ENCODE measurements at places on chromosomes 7 and 10.

GRCh38 chr10:335151-335800 lies 200.0 kb downstream of the ZMYND11 start:
- no peak for DNase-seq

GRCh38 chr7:89029864-89030263 lies 234.3 kb upstream of the TEX47 start:
- DNase-seq = peak; percentile 52

- no peak for DNase-seq
These were observed 32.6 kb downstream of the PWWP2B start for GRCh38 chr10:132429281-132430230.

DNA sequence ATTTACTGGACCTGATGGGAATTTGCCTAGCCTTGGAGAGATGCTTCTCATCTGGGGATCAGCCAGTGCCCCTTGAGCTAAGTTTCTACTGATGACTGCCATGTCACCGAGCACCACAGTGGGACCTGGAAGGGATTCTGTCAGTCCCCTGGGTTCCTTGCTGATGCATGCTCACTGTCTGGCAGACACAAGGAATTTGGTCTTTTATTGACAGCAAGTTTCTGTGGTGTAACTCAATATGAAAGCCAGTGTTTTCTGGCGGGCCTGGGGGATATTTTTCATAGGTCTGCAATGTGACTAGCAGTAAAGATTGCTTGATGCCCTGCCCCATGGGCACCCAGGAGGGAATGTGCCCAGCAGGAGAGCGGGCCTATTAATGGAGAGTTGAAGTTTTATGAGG lies 30.7 kb downstream of the MAP3K8 start:
- DNase-seq = no peak

DNA sequence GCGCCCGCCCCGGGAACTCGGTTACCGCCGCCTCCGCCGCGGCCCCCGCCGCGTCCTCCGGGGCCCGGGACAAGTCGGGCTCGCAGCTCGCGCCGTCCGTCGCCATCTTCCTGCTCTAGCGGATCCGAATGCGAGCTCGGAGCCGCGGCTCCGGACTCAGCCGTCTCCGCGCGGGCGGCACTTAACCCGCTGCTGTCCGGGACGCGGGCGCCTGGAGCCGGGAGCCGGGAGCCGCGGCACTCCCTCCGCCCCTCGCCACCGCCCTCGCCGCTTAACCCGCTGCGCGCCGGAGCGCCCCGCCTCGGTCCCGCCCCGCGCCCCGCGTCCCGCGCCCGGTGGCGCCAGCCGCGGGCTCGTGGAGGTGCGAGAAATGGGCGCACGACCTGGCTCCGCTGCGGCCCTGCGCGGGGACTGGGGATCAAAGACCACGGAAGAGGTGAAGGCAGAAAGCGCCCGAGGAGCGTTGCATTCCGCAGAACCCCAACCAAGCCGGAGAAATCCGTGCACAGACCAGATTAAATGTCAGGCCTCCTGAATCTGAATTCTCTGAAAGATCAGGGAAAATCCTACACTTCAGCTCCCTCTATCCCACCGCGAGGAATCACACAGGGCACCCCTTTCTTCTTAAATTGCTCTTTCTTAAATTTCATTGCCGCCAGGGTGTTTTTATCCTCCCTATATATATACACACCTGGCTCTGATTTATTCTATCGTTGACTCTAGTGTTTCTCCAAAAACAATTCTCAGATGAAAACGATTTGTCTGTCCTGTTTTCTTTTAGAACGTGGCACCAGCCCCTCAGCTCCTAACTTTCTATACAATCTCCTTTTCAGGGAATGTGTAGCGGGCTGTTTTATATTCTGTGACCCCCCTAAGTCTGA lies at the start of gene CTTNBP2:
Gene CTTNBP2 (minus strand): TSS at position 132 of the 881 bp plus-strand sequence. CDS start 26 bp downstream, at position 106.
- peak; percentile 67 for DNase-seq

DNA sequence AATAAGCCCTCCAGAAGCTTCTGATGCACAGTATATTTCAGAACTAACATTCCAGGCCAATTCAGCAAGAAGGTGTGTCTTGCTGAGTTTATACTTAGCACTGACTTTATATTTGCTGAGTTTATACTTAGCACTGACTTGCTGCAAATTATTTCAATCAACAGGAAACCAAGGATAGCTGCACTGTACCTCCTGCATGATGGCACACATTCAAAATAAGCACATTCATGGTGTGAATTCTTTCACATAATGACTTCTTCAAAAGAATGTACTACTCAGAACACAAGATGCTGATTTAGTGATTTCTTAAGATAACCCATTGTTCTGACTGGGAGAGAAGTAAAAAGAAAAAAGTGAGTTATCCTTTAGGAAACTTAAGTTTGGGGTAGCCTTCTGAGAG lies 52.0 kb downstream of the JAZF1 start:
- DNase-seq = no peak

DNA sequence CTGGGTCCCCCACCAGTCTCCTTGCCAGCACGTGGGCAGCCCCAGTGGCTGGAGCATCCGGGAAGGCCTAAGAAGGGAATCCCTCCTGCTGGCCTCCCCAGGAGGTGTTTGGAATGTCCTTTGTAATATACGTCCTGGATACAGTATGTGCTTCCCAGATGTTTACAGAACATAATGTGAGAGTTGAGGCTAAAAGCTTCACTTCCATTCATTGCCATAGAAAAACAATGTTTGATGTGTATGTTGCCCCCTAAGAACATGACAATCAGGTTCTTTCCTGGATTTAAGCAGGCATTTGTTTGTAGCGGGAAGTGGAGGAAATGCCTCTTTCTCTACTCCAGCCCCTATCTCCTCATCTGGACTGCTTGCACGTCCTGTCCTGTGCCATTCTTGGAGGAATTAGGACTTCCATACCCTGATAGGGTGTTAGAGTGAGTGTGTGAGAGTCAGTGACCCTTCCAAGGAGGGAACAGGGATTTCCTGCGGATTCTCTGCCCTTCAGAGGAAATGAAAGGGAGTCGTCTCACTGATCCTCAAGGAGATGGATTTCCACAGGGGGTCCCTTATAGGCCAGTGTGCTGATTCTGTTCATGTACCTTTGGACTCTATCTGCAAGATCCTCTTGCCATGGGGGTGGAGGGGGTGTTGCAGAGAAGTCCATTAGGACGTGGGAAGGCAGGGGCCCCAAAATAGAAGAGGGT lies 1.2 kb downstream of the IGFBP1 start:
- no peak for DNase-seq

GRCh38 chr7:158734861-158735260 lies 30.3 kb upstream of the NCAPG2 start:
- no peak for DNase-seq

DNA sequence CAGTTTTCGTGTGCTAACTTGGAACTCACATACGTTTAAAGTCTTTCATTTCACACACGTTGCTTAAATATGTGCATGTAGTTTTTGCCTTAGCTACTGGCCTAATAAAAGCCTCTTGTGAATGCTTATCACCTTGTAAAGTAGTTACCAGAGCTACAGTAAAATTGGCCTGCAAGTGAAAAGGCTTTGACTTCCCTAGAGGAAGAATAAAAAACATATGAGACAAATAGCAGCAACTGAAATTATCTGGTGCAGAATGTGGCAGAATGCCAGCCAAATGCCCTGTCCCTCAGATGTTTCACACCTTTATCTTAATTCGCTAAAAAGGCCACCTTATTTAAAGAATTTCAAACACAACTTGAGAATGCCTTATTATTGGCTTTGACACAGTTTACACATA lies 28.1 kb upstream of the RPA3 start:
- peak; percentile 43 for DNase-seq

GRCh38 chr7:157335236-157335635 lies 1.6 kb upstream of the DNAJB6 start:
- DNase-seq = no peak

DNA sequence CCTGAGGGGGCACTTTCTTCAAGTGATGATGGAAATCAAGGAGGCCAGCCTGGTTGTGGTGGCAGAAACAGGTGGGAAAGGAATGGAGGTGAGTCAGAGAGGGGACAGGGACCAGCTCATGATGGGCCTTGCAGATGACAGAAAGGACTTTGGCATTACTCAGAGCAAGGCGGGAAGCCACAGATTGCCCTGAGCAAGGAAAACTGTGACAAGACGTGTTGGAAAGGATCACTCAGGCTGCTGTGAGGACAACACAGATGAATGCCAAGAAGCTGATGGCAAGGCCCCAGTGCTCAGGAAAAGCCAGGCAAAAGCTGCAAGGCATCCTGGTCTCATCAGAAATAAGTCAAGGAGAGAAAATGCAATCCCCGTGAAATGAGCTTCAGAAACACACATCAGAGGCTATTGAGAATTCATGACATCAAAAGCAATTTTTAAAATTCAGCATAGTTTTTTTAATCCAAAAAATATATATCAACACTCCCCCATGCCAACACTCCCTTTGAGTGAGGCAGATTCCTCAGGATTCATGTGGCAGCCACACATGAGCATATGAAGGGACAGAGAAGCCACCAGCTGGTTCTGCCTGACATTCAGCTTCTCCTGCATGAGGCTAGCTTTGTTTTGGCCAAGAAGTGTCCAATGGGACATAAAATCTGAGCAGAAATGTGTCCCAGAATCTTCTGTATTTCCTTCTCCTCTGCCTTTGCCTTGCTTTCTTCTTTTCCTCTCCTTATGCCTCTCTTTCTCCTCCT lies 244.5 kb upstream of the MYO3A start:
- DNase-seq = no peak

- peak; percentile 25 for DNase-seq
These were observed 81.8 kb upstream of the CREB5 start for GRCh38 chr7:28330384-28331070.

DNA sequence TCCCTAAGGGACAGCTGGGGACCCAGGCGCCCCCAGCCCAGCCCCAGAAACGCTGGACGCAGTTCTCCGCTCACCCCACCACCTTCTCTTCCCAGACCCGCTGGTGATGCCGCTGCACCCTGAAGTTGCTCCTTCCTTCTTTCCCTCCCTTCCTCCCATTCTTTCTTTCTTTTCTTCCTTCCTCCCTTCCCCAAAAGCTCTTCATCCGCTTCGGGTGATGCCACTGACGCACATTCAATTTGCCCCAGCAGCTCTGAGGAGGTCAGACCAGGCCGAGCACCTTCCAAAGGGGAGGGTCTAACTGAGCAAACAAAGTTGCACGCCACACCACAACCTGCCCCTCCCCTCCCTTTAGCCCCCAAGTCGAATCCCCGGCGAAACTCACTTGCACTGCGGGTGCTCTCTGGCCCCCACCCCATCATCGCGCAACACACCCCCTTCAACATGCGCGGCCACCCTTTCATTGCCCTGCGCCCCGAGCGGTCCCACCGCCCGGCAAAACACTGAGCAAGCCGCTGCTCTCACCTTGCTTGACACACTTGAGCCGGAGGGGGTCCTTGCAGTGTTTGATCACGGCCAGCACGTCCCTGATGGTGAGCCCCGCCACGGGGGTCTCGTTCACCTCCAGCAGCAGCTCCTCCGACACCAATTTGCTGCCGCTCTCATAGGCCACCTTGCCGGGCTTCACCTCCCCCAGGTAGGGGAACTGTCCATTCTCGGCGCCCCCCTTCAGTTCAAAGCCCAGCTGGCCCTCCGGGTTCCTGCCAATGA lies 787 bp downstream of the MAGI2 start:
- peak; percentile 24 for DNase-seq

DNA sequence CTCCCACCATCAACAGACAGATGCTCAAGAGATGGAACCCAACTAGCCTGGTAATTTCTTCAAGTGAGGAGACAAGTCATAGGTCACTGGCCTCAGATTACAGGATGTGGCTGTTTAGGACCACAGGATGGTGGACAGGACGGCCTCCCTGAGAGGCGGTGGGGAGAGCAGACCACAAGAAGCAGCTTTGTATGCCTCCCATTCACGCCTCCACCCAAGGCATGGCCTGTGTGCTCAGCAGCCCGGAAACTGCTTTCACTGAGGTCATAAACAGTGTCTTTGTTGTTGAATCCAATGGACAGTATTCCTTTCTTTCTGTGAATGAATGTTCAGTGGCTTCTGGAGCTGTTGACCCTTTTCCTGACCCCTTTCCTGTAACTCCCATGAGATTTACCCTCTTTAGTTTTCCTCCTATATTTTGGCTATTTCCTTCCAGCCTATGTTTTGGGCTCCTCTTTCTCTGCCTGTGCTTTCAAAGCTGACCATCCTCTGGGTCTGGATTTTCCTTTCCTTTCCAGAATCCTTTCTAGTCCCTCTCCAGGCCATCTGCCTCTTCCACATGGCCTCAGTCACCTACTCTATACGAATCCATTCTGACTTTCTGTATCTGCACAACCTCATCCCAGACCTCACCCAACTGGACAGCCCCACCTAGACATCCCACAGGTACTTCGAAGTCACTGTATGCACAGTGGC lies 32.4 kb upstream of the INPP5F start:
- no peak for DNase-seq

GRCh38 chr10:49037187-49037586 lies 78.1 kb downstream of the VSTM4 start:
- DNase-seq = no peak

DNA sequence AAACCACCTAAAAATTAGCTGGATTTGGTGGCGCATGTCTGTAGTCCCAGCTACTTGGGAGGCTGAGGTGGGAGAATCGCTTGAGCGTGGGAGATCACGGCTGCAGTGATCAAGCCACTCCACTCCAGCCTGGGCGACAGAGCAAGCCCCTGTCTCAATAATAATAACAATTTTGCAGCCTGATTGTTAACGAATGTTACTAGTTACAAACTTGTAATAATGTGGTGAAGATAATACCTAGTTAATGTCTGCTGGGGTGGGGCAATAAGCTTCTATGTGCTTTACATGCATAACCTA lies 1.2 kb upstream of the ATAD1 start:
- no peak for DNase-seq

All from hematopoietic multipotent progenitor cell treated with erythropoietin and hydrocortisone succinate and interleukin-3 and kit ligand, for 4 days (in vitro differentiated cells).